AG10803 (cell line): ENCODE measurements at places on chromosomes 2 and 18.

- no peak for DNase-seq
Measured at GRCh38 chr2:182422864-182423263, 4.0 kb downstream of the PDE1A start.

- DNase-seq, result peak; percentile 38
Measured at GRCh38 chr2:109459485-109459884, 154.3 kb downstream of the SEPTIN10 start.

DNA sequence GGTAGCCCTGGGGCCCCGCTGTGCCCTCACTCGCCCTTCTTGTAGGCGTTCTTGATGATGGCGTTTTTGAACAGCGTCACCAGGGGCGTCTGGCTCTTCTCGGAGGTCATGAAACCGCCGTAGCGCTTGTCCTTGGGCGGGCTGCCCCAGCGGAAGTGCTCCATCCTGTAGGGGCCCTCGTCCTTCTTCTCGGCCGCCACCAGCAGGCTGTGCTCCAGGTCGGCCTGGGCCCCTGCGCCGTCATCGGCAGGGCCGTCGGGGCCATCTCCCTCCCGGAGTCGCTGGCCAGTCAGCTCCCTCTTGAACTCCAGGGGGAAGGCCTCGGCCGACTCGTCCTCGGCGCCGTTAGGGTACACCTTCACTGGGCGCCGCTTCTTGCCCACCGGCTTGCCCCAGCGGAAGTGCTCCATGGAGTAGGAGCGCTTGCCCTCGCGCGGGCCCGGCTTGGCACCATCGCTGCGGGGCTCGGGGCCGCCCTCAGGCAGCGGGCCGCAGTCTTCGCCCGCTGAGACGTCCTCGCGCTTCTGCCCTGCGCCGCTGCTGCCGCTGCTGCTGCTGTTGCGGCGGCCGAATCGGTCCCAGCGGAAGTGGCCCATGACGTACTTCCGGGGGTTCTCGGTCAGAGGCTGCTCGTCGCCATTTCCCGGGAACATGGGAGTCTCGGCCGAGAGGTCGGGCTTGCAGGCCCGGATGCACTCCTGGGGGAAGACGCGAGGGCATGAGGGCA, 7.2 kb downstream of the POMC start:
- peak; percentile 17 for DNase-seq

DNA sequence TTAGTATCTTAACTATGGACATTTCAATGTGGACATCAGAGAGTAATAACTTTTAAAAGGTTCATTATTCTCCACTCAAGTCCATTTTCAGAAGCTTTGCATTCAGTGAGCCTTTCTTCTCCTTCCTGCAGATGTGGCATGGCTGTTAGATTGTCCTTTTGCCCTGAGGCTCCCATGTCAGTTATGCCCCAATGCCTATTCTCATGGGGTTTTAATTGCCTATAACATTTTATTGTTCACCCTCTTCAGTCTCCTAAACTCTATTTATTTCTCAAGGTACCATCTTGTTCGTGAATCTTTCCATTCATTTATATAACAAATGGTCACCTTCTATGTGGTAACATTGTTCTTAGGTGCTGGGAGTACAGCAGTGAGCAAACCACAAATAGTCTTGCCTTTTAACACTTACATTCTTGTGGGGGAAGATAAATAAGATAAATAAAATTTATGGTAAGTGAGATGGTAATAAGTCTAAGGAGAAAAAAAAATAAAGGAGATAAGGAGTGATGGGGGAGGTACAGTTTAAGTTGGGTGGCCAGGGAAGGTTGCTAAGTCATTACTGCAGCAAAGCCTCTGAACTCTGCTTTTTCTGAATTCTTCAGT, 277.9 kb upstream of the SIX3 start:
- no peak for DNase-seq

GRCh38 chr2:65293376-65293775, 65.7 kb downstream of the ACTR2 start:
- DNase-seq, result no peak

DNA sequence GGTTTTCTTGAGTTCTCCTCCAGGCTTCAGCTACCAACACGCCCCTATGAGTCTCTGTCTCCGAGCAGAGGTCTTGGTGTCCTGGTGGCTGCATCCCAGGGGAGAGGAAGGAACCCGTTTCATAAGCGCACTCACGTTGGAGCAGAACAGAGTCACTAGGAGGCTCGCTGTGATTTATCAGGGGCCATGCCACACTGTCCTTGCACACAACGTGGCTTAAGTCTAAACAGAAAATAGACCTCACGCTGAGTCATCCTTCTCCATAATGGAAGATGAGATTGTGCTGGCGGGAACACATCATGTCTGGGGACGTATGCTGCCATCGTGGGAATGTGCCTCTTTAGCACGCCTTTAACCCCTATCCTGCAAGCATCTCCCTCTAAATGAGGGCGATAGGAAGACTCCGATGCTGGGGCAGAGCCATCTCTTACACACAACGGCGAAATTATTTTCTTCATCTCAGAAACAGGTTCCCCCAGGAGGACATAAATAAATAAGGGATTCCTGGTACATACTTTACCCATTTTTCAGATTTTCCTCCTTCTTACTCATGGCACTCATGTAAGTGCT, 211.4 kb downstream of the KLHL29 start:
- peak; percentile 29 for DNase-seq

- no peak for DNase-seq
Measured at GRCh38 chr2:7899241-7899640, 782.6 kb upstream of the ID2 start.

DNA sequence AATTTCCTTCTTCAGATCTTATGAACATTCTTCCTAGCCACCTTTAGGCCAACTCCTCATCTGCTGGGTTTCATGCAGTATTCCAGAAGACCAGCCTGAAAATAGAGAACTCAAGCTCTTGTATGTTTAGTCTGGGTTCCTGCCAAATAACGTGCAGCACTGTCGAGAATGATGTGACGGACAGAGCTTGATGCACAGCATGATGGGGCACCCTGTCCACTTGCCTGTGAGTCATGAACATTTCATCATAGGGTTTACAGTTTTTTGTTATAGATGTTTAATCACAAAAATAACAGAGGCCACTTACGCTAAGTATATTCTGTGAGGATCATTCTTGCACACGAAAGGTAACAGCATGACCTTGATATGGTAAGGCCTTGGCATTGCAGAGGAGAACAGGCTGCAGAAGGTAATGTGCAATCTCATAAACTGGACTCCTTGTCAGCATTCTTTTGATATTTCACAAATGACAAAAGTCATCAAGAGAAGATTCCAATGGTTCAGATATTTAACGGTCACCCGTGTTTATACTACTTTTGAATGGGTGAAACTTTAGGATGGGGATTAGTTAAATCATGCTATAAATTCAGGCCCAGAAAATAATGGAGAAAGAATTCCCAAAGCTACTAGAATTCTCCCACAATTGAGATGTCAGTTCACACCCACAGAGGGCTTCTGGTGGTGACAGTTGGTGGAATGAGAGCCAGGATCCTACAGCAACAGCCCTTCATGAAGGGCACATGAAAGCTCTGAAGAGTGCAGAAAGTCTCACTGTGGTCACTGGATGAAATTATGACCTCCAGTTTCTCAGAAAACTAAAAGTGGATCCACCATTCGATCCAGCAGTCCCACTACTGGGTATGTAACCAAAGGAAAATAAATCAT, 396.1 kb upstream of the RAB12 start:
- peak; percentile 20 for DNase-seq

DNA sequence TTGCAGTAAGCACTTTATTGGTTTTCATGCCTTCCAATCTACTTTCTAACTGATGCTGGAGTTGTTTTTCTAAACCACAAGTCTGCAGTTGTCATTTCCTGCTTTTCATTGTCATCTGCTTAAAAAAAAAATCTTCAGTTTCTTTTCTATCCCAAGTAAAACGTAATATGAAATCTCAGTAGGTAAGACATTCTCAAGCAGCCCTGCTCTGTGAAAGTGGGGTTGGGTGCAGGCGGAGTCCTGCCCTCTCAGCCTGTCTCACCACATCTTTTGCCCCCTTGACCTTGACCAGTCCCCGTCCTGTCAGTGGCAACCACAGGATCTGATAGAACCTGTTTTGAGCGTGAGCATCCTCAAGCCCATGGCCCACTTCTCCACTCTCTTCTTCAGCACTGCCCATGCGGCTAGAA, 80.0 kb upstream of the CPO start:
- DNase-seq, result no peak

- DNase-seq, result peak; percentile 74
Measured at GRCh38 chr2:23524261-23524706, 139.3 kb downstream of the KLHL29 start.

DNA sequence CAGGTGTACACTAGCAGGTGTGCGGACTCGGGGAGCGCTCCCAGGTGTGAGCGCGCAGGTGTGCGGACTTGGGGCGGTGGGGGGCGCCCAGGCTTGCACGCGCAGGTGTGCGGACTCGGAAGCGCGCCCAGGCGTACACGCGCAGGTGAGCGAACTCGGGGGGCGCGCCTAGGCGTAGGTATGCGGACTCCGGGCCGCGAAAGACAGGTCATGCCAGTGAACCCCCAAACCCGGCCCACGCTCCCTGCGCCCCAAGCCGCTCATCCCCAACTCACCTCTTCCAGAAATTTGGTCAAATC, 342 bp downstream of the CYB5A start:
- no peak for DNase-seq

- DNase-seq, result no peak
Measured at GRCh38 chr2:39107724-39108273, 13.1 kb downstream of the SOS1 start.

- no peak for DNase-seq
Measured at GRCh38 chr2:5316001-5316490, 376.1 kb upstream of the SOX11 start.

DNA sequence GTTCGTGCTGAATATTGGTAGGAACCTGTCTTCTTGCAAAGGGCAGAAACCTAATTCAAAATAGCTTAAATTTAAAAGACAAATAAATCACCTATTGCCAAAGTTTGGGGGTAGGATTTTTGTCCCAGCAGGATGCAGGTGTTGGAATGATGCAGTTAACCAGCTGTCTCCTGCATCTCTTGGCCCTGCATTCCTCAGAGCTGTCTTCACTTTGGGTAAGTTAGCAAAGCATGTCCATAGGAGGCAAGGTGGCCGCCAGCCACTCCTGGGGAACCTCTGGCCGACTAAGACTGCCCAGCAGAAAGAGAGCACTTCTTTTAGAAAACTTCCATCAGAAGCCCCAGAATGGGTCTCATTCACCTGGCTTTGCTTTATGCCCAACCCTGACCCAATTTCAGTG, 20.5 kb upstream of the NYAP2 start:
- DNase-seq, result no peak

- no peak for DNase-seq
Measured at GRCh38 chr18:77906103-77906892, 656.6 kb downstream of the GALR1 start.

DNA sequence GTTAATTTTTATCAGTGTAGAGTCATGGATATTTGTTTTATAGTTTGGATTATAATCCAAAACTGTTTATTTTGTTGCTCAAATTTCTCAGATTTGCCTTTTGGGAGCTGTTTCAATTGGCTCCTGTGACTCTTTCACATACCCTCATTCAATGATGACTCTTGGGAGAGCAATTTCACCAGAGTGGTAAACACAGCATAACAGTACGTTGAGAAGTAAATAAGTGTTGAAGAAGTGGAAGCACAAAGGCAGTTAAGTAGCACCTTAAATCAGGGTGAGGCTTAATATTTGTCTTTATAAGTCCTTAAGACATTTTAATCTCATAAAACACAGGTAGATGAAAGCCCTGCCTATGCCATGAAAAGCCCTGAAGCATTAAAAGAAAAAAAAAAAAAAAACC, 17.1 kb upstream of the SLC39A10 start:
- DNase-seq, result no peak
